ENCODE measurements at places on chromosomes 4 and X.

GRCh38 chr4:54217642-54218495 is 11.2 kb upstream of the PDGFRA start:
- DNase-seq = peak; percentile 77

GRCh38 chr4:112813790-112814189 is 176.8 kb downstream of the LARP7 start:
- DNase-seq = no peak

DNA sequence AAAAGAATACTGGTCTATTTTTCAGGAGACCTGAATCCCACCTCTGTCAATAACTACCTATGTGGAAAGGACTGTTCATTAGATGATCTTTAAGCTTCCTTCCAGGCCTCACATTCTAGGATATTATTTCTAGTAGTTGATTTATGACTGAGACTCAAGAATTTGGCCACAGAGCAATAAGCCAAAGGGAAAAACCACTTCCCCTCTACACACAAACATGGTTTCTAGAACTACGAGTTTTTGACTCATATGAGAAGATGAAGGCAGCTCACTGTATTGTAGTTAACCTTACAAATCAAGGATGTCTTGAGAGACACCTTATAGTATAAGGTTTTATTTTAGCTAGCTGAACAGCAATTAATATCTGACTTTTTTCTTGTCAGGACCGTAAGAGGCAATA is 36.9 kb upstream of the GDPD2 start:
- DNase-seq = no peak

- no peak for DNase-seq
Measured at GRCh38 chr4:162343967-162344366, 180.2 kb upstream of the FSTL5 start.

DNA sequence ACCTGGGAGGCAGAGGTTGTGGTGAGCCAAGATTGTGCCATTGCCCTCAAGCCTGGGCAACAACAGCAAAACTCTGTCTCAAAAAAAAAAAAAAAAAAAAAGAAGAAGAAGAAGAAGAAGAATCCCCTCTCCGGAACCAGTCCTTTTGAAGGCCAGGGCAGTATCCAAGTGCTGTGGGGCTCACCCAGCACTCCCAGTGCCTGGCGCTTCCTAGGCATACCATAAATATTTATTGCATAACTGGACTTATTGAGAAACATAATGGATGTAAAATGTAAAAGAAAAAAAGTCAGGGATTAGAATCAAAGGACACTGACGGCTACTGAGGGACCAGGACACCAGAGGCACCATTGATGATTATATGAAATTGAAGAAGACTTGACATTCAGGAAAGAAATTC is 162.1 kb upstream of the KIT start:
- no peak for DNase-seq

GRCh38 chr4:125760201-125760819 is 445.6 kb downstream of the FAT4 start:
- no peak for DNase-seq

- DNase-seq = no peak
Measured at GRCh38 chr4:38364383-38364963, 299.5 kb upstream of the KLF3 start.

GRCh38 chr4:185599553-185600243 is 64.4 kb upstream of the PDLIM3 start:
- no peak for DNase-seq

GRCh38 chr4:139603576-139604410 is 47.8 kb upstream of the SETD7 start:
- DNase-seq = peak; percentile 63

- DNase-seq = no peak
Measured at GRCh38 chr4:102778720-102779119, 18.0 kb upstream of the MANBA start.

DNA sequence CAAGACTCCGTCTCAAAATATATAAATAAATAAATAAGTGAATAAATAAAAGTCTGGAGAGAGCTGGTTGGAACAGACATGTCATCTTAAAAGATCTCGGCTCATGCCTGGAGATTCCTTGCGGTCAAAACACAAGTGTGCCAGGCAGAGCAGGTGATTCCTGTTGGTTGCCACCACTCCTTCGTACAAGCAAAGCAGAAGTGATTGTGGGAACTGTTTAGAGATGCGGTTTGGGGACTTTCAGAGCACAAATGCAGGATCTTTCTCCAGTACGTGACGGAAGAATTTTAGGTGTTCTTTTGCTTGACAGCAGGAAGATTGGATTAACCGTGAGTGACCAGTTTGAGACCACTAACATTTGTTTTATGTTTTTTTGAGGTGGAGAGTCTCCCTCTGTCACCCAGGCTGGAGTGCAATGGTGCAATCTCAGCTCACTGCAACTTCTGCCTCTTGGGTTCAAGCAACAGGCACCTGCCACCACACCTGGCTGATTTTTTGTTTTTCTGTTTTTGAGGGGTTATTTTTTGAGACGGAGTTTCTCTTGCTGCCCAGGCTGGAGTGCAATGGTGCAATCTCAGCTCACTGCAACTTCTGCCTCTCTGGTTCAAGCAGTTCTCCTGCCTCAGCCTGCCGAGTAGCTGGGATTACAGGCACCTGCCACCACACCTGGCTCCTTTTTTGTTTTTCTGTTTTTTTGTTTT is 2.8 kb upstream of the CRLF2 start:
- peak; percentile 80 for DNase-seq

GRCh38 chrX:143788265-143788664 is 67.7 kb upstream of the SPANXN2 start:
- DNase-seq = no peak

- DNase-seq = no peak
Measured at GRCh38 chr4:10924274-10924673, 239.7 kb upstream of the CLNK start.

- no peak for DNase-seq
Measured at GRCh38 chr4:4837316-4837715, 22.1 kb upstream of the MSX1 start.

DNA sequence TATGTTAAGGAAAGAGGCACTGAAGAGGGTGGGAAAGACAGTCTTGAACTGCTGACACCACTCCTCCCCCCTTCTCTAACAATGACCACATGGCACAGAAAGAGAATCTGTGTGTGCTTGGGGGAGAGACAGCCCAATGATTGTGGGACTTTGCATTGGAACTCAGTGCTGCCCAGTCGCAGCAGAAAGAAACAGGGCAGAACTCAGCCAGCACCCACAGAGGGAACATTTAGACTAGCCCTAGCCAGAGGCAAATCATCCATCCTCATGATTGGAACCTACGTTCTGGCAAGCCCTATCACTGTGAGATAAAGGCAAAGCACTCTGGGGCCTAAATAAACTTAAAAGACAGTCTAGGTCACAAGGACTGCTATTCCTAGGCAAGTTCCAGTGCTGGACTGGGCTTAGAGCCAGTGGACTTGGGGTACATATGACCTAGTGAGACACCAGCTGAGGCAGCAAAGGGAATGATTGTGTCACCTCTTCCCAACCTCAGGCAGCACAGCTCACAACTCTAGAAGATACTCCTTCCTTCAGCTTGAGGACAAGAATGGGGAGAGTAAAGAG is 132.8 kb upstream of the S100G start:
- DNase-seq = no peak

Data from inflammatory macrophage treated with lipopolysaccharide for 4 hours (primary cell).